ENCODE measurements at places on chromosomes 16 and 17.

- no peak for DNase-seq
Observed at GRCh38 chr17:38325221-38325851, 18.4 kb downstream of the GPR179 start.

DNA sequence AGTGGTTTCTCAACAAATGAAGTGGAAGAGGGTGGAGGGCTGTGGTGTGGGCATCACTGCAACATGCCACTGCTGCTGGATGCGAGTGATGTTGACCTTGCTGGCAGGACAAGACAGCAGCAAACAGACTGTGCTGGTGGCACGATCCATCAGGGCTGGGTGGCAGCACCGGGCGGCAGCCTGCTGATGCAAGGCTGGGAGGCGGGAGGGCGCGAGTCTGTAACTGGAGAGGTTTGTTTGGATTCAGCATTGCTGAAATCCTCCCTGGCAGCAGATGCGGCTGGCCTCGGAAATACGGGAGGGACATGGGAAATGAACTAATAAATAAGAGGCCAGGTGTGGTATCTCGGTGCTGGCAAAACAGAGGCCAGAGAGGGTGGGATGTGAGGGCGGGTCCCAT is 224.2 kb downstream of the ENGASE start:
- no peak for DNase-seq

DNA sequence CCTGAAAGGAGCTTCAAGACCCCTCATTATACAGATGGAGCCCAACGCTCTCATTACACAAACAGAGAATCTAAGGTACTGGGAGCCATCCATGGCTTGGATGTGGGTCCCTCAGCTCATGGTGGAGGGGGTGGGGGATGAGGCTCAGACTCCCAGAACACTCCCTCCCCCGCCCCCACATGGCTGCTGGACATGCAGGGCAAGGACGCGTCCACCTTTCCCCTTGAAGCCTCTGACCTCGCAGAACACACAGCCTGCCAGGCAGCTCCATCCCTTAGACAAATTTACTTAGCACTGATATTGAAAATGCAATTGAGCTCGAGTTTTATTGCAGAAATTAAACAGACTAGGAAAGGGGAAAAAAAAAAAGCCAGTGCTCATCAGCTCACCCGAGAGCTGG is 203.9 kb downstream of the ZNF423 start:
- DNase-seq: no peak

DNA sequence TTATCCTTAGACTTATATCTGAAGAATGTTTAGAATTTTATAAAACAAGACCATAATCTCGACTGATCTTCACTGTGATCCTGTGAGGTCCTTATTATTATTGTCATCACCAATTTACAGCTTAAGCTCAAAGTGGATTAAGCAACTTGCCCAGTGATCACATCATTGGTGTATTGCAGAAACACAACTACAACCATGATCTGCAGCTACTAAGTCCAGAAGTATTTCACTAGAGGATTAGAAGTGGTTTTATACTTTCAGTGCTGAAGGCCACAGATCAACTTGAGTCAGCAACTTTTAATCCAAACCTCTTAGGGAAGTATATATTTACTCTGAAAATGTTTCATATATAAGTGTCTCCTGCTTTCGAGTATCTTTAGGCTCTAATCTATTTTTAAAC is 624.3 kb upstream of the SOX9 start:
- no peak for DNase-seq

- DNase-seq: no peak
Observed at GRCh38 chr16:23785842-23786241, 31.0 kb downstream of the CHP2 start.

- no peak for DNase-seq
Observed at GRCh38 chr16:88886420-88886844, 20.0 kb upstream of the PABPN1L start.

DNA sequence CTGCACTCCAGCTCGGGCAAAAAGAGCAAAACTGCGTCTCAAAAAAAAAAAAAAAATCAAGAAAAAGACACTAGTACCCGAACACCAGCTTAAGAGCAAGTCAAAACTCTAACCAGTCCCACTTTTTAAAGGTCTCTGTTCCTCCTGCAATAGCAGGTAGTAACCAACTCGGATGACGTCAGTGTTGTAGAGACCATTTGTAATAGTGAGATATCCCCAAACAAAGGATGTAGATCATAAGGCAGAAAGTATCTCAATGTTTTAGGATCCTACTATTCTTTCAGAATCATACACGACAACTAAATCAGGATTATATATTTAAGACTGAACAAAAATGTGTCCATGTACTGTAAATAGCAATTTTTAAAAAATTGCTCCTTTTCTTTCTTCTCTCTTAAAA is 2.4 kb downstream of the JPT1 start:
- no peak for DNase-seq

DNA sequence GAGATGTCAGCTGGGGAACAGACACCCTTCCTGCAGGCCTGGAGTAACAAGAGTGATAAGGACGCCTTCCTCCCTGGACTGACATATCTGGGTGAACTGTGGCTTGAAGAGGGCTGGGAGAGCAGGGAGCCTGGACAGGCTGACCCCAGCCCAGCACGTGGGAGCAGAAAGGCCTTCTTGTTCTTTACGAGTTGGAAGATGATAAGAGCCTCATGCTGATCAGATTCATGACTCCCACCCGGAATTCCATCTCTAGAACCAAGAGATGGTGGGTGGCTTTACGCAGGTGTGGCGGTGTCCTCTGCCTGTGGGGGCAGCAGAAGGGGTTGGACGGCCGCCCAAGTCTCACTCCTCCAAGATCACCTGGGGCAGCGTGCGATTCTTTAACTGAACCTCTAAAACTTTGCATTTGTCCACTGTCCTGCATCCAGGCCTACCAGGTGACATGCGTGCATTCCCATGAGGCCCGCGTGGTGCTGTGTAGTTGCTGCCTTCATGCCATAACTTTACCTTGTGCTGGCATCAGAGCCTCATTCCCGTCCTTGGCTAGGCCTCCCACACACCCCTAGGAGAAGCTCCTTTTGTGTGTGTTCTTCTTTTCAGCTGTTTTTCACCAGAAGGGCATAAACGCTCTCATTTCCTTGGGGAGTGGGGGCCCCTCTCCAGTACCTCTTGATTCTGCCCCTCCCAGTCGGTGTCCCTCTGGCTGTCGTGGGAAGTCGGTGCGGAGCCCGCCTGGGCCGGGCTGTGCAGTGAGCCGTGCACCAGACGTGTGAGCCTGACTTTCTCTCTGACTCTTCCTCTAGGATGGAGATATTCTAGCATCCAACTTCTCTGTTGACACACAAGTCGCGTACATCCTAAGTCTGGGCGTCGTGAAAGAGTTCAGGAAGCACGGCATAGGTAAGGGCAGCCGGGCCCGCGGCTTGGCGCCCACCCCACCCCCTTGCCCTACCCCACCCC is 13.3 kb downstream of the C16orf90 start:
- DNase-seq: no peak

- no peak for DNase-seq
Observed at GRCh38 chr17:3381957-3382356, 4.2 kb downstream of the OR3A2 start.

DNA sequence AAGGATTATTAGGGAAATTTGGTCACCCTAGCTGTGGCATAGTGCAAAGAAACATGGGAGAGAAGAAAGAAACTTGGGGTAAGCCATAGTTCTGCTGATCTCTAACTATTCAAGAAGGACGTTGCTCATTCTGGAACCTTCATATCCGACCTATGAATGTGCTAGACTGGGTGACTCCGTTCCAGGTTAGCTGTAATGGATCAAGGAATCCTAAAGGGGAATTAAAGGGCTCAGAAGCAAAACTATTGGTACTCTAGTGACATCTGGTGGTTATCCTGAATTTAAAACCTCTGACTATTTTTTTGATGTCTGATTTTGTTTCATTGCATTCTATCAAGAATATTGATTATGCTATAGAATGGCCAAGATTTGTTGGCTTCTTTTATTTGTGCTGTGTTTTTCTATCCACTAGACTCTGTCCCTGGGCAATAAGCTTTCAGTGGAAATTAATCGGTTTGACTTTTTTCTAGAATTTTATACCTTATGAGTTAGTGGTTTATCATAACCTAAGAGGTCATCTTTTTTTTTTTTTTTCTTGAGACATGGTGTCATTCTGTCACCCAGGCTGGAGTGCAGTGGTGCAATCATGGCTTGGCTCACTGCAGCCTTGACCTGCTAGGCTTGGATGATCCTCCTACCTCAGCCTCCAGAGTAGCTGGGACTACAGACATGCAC is 19.5 kb downstream of the PCTP start:
- no peak for DNase-seq

DNA sequence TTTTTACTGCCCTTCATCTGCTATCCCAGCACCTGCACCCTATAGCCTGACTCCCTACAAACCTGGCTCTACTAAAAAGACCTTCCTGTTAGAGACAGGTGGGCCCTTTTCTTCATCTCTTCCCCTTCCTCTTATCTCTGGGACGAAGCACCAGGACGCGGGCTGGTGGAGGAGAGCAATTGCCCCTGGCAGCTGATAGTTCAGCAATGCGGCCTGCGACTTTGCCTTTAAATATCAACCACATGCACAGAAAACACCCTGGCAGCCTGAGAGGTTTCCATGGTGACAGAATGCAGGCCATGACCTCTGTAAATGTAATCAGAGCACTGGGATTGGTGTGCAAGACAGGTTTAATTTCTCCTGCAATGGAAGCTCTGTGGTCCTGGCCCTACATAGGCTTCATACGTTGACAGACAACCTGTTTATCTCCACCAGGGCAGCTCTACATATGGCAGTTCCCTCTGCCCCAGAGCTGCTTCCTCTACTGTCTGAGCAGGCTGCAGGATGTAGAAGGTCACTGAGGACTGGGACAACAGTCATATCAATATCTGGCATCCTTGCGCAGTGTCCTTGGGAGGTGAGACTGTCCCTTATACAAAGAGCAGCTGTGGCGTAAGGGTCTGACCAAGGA is 10.0 kb upstream of the SKAP1 start:
- DNase-seq: peak; percentile 31

DNA sequence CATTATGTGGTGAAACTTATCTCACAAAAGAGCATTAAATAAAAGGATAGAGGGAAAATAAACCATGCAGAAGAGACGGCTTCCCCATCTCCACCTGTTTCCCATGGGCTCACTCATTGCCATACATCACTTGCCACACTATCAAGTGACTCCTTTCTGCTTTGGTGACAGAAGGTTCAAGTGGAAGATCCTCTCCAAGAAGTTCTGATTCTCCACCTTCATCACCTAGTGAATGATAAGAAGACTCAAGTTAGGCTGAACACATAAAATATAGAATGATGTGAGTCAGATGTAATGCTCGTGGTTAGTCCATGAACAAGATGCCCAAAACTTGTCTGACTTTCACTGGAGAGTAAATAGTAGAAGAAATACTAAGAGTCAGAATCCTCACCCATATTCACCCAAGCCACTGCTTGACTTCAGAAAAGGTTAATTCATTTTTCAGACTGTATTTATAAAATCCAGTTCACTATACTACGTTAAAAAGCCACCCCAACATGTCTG is 100.1 kb upstream of the TOB1 start:
- no peak for DNase-seq

GRCh38 chr16:1832838-1833454 is 5.9 kb downstream of the FAHD1 start:
- no peak for DNase-seq

DNA sequence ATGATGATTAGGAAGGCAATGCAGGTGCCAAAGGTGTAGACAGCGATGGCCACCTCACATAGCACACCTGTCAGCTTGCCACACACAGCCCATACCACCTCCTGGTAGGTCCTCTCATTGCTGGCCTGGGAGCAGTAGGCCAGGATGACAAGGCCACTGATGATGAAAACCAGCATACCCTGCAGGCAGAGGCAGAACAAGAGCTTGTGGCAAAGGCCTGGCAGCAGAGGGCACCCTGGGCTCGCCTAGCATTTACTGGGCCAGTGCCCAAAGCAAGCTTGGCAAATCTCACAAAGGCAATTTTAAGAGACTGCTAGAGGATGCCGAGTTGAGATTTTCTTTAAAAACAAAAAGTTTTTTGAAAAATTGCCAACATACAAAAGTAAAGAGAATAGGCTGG is 5.9 kb downstream of the SLC38A7 start:
- no peak for DNase-seq

GRCh38 chr17:9242983-9243382 is 221.7 kb downstream of the NTN1 start:
- no peak for DNase-seq

DNA sequence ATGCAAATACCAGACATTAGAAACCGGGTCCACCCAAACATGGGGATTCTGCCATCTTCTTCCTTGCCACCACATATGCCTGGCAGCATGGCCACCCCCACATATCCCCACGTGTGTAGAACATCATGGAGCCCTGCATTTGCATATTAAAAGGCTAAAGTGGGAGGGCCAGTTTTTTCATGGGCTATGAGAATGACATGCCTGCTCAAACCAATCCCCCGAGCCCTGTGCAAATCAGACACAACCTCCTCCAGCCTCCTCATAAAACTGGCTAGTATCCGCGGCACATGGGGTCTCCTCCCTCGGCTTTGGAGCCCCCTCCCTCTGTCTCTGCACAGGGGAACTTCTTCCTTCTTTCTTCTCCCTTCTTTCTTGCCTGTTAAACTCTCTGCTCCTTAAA is 174.9 kb upstream of the WSCD1 start:
- DNase-seq: no peak

- no peak for DNase-seq
Observed at GRCh38 chr17:39217734-39218369, 7.9 kb downstream of the STAC2 start.

DNA sequence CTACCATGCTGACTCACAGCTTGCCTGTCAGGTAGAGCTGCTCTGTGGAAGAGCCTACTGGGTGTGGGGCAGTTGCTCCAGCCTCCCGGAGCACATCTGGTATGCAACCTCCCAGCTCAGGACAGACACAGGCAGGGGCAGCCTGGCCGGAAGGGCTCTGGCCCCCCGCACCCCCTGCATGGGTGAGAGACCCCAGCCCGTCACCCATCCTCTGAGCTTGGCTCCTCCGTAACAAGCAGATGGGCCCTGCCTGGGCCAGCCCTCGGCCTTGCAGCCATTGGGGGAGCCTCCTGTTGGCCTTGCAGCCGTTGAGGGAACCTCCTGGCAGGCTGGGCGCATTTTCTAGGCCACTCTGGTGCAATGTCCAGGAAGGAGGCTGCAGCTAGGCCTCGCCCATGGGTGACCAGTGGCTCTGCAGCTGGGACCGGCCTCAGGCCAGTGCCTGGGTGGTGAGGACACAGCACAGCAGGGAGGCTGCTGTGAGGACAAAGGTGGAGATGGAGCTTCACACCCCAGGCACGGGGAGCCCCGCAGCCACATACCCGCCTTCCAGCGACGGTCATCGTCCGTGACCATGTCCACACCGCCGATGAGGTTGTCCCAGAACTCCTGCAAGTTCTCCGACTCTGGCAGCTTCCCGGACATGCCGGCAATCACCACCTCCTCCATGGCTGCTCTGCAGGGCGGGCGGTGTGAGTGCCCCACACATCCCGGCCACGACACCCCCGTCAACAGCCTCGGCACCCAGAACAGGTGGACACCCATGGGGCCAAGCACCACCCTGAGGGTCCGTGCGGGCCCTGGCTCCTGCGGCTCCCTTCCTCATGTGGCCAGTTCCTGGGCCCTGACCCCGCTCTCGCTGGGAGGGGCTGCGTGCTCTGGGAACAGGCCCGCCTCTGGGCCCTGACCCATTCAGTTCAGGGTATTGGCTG is 2.0 kb downstream of the FASN start:
- DNase-seq: no peak
